NCI-H146 (cell line): ENCODE measurements at places on chromosomes 5 and 9.
A peak's percentile ranks its signal among the peaks of the same experiment; 100 is the strongest.

- no peak for DNase-seq
Observed at GRCh38 chr5:77898385-77898784, 122.2 kb upstream of the TBCA start.

DNA sequence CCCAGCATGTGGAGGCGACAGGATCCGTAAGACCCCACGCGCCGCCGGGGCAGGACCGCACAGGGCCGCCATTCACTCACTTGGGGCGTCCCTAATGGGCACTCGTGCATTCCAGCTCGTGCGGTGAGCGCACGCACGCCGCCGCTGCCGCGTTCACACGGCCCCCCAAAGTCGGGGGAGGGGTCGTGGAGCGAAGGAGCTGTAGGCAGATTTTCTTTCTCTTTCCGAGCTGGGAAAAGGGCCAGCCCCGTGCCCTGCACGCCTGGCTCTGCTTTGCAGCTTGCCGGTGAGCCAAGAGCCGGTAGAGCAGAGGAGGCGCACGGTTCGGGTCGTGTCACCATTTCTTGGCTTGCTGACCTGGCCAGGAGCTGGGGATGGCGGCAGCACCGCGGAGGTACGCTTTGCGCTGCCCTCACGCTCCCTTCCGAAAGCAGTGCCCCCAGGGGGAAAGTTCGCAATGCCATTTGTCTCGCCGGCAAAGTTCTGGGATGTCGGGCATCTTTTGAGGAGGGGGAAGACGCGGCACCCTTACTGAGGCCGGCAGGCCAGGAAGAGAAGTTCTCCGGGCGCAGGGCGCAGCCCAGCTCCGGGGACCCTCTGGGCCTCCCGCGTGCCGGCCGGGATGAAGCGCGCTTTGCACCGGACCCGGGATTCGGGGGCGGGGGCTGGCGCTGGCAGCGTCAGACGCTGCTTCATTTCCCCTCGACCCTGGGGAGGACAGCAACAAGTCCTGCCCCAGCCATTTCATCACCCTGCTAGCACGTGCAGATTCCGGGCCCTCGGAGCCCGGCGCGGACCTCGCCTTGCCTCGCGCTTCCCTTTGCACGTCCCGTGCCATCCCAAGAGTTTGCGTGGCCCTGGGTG is 898 bp downstream of the STC2 start:
- peak; percentile 31 for DNase-seq

DNA sequence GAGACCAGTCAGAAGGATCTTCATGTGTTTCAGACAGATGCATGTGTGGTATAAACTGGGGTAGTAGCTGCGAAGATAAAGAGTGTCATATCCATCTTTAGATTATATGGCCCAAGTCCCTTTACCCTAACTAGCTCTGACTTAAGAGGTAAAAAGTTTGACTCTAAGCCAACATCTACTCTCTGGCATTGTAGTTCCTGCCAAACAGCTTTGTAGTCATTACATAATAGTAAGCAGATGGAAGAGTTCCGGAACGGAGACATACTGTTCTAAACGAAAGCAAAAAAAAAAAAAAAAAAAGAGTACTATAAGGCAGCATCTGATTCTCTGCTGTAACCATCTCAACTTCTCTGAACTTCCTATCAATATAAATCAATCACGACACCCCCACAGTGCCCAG is 48.8 kb downstream of the CEMIP2 start:
- DNase-seq, result no peak

GRCh38 chr5:164255598-164256213 is 750.3 kb downstream of the MAT2B start:
- no peak for DNase-seq

- DNase-seq, result no peak
Observed at GRCh38 chr5:102627315-102627714, 127.8 kb upstream of the PAM start.

DNA sequence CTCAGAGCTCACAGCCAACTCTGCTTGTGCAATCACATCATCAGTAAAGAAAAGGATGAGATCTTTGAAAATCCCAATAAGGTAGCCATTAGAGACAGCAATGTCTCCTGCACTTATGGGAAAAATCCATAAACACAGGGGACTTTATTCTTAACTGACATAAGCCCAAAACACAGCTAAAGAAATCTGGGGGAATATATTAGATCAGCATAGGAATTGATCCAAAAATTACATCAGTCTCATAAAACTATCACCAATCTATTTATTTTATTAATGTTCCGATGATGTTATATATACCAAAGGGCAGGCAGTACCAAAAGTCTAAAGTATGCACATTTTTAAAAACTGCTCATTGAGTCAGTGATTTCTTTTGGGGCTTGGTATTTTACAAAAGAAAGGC is 6.9 kb downstream of the MRPS27 start:
- DNase-seq, result no peak

DNA sequence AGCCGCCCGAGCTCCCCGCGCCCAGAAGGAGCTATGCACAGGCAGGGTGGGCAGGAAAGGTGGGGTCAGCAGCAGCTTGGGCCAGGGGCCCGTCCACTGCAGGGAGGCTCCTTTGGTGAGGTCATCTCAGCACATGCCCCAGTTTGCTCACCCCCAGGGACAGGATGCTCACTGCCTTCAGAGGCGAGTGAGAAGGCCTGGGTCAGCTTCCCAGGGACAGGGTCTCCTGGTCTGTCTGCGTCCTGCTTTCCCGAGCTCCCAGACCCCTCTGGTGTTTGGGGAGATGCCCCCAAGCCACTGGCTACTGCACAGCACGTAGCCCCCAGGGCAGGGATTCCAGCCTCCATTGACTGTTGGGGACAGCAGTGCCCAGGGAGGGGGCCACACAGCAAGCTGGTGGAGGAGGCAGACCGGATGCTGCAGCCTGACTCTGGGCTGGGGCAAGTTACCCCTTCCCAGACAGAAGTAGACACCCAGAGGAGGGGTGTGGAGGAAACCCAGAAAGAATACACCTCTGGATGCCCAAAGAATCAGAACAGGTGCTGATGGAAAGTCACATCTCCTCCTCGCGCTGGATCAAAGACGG is 581 bp upstream of the SARDH start:
- DNase-seq, result no peak

DNA sequence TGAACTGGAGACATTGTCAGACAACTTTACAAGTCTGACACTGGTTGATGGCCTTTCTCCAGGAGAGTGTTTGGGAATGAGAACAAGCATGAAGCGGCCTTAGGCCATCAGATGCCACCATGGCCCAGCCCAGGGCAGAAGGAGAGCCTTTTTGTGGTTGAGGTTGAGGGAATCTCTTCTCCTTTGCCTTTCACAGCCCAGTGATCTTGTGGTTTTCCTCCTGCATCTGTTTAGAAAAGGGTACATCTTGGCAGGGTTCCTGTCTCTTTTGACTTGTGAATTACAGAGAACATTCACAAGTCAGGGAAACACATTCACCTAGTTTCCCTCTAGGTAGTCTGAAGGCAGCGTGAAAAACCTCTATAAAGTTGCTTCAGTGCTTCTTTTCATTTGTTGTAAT is 27.5 kb downstream of the DMRT2 start:
- no peak for DNase-seq
